ENCODE measurements at places on chromosomes 1 and 21. TPM values are rescaled to one million over a fixed set of nuclear protein-coding genes. Genes with fewer than 3 reads are reported as not detected.

DNA sequence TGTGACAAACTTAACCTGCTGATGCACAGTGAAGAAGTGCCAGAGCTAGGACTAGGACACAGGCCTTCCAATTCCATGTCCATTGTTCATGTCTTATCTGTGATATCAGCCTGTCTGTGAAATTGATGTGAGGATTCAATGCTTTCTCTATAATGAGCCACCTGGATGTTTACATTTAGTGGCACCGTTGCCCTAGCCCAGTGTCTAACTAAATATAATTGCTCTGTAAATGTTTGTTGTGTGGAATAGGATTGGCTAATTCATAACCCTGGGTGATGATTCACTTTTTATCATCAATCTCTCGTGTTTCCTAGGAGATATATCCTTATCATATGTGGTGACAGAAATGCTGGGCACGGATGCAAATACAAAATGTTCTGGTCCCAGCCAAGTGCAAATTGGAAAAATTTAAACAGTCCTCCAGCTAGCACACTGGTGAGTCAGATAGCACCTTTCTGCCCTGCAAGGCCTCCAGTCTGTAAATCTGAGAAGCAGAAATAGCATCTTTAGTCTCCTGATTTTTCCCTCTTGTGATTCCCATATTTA lies 46.9 kb upstream of the GNG12 start:
- no peak overlapping the region for H3K4me3 ChIP-seq
- H3K27ac ChIP-seq: no peak overlapping the region
- no peaks in the 10 kb centered on the region for H3K4me1 ChIP-seq
- H3K36me3 ChIP-seq: no peaks in the 10 kb centered on the region
- H3K27me3 ChIP-seq: peaks cover 37% of the 10 kb centered on the region

DNA sequence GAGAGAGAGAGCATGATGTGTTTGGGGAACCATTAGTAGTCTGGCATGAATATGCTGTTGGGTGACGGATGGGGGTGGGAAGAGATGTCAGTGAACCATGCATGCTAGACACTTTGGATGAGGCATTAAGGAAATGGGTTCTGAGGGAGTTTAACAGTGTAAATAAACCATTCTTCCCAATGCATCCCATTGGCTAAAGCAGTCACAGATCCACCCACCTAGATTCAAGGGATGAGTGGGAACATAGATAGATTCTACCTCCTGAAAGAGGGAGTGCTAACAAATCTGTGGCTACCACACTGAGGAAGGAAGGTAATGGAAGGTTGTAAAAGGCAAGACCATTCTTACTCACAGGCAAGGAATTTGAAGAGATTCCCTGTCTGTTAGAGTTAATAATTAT lies 129.8 kb upstream of the CACNA1E start:
- H3K36me3 ChIP-seq: no peaks in the 10 kb centered on the region
- H3K4me1 ChIP-seq: peaks cover 32% of the 10 kb centered on the region
- no peak overlapping the region for H3K4me3 ChIP-seq
- DNase-seq: no peak

DNA sequence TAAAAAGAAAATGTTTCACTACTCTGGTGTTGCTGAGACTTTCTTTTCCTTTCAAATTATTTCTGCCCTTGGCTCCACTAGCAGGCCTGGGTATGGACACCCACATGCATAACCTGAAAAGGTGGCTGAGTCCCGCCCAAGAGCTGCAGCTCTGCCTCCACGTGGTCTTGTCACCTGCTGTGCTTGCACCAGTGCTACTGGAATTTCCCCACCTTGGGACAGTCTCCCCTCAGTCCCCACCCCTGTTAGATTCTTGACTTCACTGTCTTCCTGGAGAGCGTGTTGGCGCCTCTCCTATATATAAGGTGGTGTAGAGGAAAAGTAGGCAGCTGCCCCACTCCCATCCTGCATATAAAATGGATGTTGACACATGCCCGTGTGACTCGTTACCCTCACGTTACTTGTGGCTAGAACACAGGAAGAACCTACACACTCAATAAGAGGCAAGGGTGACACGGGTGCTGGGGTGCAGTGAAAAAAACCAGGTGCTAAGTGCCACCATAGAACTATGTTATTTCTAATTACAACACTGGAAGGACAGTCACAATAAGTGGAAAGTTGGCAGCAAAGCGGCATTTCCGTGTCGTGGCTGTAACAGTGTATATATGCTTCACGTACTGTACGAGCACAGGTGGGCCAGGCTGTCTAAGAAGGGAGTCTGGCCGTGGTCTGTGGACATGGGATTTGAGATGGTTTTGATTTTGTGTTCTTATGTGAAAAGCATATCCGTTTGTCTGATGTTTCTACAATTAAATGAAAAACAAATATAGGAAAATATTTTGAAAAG lies 61.0 kb downstream of the POFUT2 start:
- H3K4me1 ChIP-seq: peaks cover 47% of the 10 kb centered on the region
- H3K27ac ChIP-seq: peak overlapping the region; percentile 78
- peak overlapping the region; percentile 42 for H3K4me3 ChIP-seq
- H3K27me3 ChIP-seq: no peaks in the 10 kb centered on the region

DNA sequence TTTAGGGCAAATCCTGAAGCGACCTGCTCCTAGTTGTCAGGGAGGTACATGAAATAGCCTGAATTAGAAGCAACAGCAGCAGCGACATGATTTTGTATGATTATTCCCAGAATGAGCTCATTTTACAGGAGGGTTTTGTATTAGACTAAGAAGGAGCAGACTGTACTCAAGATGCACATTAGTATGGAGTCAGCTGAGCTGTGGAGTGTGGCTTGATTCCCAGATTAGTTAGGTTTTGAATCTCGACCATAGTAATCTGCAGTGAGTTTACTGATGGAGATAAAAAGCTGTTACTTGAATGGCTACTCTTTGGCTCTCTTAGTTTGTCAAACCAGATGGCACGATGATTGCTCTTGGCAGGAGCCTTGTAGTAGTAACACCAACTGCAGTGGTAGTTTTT lies 143.1 kb downstream of the PHTF1 start:
- H3K36me3 ChIP-seq: peaks cover 5% of the 10 kb centered on the region
- no peak overlapping the region for H3K27ac ChIP-seq
- no peaks in the 10 kb centered on the region for H3K4me1 ChIP-seq
- DNase-seq: no peak

DNA sequence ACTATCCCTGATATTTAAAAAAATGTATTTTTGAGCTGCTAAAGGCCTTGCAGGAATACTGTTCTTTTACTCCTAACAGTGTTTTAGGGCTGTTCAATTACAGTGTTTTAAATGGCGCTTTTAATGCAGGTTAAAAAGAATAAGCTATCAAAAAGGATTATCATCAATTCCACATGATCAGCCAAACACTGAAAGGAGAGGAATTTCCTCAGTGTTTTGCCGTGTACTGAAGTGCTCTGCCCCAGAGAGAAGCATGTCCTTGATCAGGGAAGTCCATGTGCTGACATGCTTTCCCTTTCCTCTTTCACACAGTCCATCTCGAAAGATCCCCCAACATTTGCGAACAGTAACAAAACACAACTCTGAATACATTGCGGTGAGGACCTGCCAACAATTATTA lies 3.3 kb downstream of the CFAP298 start:
- H3K27me3 ChIP-seq: no peaks in the 10 kb centered on the region
- H3K4me3 ChIP-seq: no peak overlapping the region
- no peak for DNase-seq
- no peak overlapping the region for H3K27ac ChIP-seq
- H3K36me3 ChIP-seq: peaks cover 56% of the 10 kb centered on the region

The SIPA1L2 gene
- 0.16 TPM for total RNA-seq

The CCDC24 gene
- 2.5 TPM for total RNA-seq

The SERINC2 gene
- not detected for total RNA-seq

Measured in naive thymus-derived CD8-positive, alpha-beta T cell (primary cell).